ENCODE measurements at places on chromosomes 4 and X.

- DNase-seq, result no peak
Observed at GRCh38 chr4:66585767-66586166, 915.5 kb upstream of the EPHA5 start.

DNA sequence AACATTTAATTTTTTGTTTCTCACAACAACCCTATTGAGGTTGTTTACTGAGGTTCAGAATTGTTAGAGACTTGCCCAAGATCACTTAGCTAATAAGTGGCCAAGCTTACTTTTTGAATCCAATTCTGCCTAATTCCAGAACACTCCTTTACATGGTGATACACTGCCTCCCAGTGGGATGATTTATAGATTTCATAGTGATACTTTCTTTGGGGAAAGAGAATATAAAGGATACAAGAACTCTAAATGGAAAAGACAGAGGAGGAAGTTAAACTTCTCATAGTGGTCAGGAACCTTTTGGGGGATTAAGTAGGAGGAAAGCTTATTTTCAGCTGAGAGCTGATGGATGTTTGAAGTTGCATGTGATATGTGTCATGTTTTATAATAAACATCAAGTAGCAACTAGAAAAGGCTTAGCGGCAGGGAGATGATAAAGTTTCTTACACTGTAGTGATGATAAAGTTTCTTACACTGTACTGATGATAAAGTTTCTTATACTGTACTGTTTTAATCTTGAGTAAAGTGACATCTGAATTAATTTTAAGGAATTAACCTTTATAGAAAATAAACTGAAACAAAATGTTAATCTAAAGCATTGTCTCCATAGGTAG, 15.3 kb downstream of the STAG2 start:
- no peak for DNase-seq

DNA sequence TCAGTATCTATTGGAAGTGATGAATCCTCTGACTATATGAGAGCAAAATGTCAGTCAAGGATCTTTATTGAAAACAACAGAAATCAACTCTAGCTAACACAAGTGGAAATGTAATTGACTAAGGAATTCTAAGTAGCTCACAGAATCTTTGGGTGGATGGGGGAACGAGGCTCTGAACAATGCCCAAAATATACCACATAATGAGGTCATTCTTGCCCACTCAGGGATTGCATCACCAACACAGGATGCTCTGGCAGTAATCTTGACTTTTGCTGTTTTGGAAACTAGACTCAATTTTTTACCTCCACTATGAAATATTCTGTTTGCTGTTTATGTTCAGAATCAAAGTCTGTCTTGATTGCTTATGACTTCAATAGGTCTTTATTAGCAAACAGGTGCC, 127.4 kb upstream of the UNC5C start:
- DNase-seq, result no peak

GRCh38 chr4:16692046-16692445, 206.4 kb downstream of the LDB2 start:
- DNase-seq, result no peak

GRCh38 chr4:175330236-175330635, 412.1 kb downstream of the ADAM29 start:
- DNase-seq, result no peak

GRCh38 chr4:56055027-56055977, 106.6 kb downstream of the CEP135 start:
- DNase-seq, result no peak

DNA sequence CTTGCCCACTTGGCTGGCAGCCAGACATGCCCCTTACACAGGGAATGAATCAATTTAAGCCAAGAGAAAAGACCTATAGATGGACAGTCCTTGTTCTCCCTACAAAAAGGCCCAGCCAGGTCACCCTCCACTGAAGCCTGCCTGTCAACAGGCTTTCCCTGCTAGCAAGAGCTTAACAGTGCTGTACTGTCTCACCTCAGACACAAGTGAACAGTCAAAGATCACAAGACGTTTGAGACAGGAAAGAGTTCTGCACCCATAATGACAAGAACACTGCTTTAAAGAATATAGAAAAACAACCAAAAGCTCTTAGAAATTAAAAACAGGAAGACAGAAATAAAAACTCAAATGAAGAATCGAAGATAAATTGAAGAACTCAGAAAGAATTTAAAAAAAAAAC, 4.6 kb downstream of the RNF175 start:
- no peak for DNase-seq

- no peak for DNase-seq
Observed at GRCh38 chrX:69158166-69158980, 6.9 kb downstream of the PJA1 start.

DNA sequence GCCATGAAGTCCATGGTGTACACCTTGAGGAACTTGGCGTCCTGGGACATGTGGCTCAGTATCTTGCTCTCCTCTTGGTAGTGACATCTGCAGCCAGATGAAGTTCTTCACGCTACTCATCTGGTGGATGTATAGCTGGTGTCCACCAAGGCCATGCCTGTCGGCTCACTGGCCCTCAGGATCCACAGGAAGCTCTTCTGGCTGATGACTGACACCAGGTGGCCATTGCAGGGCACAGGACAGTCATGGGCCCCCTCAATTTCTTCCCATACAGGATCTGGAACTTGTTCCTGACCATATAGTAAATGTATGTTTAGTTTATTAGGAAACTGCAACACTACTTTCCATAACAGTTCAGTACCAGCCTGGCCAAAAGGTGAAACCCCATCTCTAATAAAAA, 10.3 kb upstream of the CLCN5 start:
- DNase-seq, result no peak

DNA sequence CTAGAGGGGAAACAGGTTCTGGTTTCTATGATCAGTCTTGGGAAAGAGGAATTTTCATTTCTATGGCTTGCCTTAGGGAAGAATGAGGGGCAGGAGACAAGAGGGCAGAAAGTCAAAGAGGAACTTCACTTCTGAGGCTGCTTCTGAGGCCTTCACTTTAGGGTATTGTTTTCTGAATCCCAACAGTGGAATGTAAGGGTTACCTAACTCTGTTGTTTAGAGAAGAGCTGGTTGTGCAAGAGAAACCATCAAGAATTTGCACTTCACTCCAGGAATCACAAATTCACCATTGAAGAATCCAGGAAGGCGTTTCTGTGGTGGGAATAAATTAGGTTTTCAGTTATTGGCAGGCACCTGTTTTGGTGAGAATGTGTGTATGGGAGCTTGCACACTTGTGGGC, 126.7 kb upstream of the AMOT start:
- DNase-seq, result no peak

GRCh38 chr4:114922592-114922933, 190.9 kb downstream of the NDST4 start:
- DNase-seq, result no peak

DNA sequence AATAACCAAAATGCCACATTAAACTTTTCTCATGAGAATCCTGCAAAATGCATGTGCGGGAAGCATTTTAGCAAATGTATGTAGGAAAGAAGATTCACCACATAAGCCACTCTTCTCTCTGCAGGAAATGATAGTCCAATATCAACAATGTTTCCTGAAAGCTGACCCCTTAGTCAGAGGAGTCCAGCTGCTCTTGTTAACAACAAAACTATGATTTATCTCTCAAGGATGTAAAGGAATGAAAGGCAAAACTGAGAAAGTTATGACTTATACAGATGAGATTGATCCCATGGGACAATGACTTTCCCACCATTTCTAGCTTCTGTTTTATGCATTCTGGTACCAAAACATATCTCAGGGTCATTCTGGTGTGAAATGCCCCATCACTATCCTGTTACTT, 125.0 kb upstream of the EDNRA start:
- no peak for DNase-seq

DNA sequence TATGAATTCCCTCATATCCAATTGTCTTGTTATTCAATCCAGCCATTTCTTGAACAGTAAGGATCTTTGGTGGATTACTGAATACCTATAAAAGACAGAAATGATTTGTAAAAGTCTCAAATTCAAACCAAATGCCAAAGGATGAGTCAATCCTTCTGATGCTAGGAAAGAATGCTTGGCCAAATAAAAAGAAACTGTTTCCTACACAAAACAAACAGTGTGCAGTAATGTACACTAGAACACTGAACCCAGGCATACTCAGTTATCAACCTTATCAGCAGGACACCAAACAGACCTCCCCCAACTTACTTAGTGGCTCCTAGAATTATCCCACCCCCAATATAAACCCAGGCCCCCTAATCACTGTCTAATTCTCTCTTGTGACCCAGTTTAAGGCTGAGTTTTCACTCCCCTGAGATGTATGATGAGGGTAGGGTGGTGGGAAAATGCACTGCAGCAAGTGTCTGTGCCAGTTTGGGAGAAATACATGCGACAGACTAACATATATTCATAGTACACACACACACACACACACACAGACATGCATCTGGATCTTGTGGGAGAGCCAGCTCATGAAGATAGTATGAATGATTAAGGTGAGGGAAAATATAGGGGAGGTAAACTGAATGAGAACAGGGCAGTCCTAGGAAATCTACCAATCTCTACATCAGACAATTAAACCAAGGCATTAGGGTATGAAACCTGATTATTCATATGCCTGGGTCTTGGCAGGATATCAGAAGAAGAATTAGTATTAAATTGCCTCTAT, 35.0 kb downstream of the CLDN2 start:
- DNase-seq, result no peak

- no peak for DNase-seq
Observed at GRCh38 chrX:153055871-153056749, at the start of gene PNMA3. Gene PNMA3, plus strand, starts transcription at chrX:153056470. Its CDS starts 586 bp downstream, at chrX:153057056.

DNA sequence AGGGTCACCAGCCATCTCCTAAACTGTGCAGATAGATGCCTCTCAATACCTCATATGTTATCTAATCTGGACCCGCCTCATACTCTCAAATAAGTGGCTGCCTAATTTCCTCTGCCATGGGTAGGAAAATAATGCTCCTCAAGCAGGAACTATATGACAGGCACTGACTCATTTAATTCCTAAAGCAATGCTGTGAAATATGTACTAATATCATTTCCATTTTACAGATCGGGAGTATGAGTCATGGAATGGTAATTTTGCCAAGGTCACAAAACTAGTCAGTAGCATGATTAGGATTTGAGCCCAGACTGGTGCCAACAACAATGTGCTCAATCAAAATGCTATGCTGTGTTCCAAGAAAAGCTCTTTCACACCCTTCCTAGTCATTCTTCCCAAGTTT, 3.0 kb upstream of the NXT2 start:
- DNase-seq, result no peak

- DNase-seq, result no peak
Observed at GRCh38 chr4:73388887-73389286, 15.2 kb upstream of the ALB start.

DNA sequence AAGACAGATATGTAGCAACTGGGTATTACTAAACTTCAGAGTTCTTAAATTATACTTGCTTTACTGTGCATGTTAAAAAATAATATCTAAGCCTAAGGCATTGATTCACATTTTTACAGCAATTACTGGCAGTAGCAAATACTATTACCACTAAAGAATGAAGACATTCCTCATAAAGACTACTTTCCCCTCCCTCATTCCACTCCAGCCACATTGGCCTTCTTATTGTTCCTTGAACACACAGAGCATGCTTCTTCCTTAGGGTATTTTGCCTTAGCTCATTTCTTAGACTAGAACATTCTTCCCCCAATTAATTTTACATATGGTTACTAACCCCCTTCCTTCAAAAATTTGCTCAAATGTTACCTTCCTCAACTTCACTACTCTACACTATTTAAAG, 717.0 kb downstream of the CCSER1 start:
- no peak for DNase-seq

- no peak for DNase-seq
Observed at GRCh38 chrX:30414144-30414543, 105.0 kb upstream of the NR0B1 start.

DNA sequence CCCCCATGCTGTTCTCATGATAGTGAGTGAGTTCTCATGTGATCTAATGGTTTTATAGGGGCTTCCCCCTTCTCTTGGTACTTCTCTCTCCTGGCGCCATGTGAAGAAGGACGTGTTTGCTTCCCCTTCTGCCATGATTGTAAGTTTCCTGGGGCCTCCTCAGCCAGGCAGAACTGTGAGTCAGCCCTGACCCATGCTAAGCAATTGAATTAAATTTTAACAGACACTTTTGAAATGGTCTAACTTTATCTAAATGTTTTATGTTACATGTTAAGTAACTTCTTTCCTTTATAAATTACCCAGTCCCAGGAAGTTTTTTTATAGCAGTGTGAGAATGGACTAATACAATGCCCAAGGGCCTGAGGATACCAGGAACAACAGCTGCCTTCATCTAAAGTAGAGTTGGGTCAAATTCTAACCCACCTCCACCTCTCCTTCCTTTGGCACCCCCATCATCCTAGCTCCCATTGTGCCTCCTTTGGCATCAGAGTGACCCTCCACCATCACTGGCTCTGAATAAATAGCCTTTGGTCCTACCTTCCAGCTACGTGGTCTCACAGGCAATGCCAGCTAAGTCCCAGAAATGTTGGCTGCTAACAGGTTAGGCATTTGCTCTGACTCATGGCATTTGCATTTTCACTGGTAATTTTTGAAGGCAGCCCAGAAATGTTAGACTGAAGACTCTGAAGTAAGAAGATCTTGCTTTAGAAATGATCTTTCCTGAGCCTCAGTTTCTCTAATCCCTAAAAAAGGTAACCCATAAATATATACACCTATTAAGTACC, 182.1 kb downstream of the MOSPD2 start:
- DNase-seq, result no peak

DNA sequence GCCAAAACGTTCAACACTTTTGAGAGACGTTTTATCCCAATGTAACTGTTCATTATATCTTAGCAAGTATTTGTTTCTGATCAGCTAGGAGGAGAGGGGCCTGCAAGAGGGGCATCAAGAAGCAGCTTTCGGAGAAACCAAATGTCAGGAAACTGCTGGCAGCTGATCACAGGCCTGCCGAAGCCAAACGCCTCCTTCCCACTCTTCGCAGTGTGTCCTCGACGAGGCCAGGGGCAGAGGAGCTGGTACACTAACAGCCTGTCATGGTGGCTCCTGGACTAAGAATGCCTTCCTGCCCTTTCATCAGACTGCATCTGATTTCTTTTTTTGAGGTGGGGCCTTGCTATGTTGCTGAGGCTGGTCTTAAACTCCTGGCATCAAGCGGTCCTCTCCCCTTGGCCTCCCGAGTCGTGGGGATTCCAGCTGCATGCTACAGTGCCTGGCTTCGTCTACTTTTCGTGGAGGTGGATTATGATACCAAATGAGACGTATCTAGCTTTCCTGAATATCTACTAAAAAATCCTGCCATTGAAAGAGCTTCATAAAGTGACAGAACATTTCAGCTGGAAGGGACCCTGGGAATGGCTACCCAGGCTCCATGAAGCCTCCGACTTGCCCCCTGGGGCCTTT, 134.8 kb downstream of the AFAP1 start:
- peak; percentile 33 for DNase-seq

All from left lobe of liver (tissue), 2 donors.